AG10803 (cell line): ENCODE measurements at places on chromosomes 7 and 10.

GRCh38 chr7:90178679-90179278 is 24.5 kb downstream of the STEAP1 start:
- DNase-seq: peak; percentile 92

DNA sequence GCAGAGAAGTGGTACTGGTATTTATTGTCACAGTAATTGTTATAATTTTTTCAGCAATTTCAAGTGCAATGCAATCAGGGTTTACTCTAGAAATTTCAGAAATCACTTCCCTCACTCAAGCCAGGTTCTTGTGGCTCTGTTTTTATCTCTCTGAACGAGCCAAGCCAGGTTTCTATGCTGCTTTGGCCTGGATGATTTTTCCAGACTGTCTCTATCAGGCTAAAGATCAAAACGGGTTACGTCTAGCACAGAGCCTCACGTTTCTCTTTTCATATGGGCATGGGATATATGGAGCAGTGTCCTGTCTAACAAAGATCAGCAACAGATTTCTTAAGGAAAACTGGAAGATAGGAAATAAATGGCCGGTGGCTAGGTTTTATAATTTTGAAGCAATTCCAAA is 1105.3 kb downstream of the NRG3 start:
- DNase-seq: no peak

- DNase-seq: no peak
Observed at GRCh38 chr7:149573519-149573918, 75.9 kb upstream of the ZNF746 start.

- no peak for DNase-seq
Observed at GRCh38 chr7:44729949-44730590, 18.6 kb upstream of the ZMIZ2 start.

DNA sequence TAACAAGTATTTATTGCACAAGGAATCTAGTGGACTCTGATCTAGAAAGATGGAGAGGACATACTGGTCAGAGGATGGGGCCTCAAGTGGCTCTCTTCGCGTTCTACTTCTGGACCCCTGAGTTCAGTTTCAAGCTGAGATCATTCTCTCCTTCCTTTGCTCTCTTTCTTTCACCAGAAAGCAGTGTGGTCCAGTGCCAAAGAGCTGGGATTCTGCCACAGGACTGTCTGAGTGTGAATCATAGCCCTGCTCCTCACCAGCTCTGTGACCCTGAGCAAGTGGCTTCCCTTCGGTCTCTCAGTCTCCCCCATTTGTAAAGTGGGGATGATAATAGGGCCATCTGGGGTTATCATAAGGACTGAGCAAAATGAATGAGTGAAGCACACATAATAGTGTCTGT is 715.2 kb downstream of the SUGCT start:
- peak; percentile 13 for DNase-seq

DNA sequence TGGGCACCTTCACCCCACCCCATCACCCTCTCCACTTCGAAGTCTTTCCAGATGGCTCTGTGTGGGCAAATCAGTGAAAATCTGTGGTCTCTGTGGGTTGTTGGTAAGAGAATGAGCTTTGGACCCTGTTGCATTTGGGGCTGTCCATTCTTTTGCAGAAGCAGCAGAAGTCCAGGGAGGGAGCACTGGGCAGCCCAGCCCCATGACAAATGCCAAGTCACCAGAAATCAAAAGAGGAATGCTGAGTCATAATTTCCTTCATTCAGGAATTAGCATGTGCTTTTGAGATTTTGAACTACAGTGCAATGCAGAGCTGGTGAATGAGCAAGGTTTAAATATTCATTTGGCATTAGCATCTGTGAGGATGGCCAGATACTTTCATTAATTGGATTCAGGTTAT is 556.2 kb downstream of the LRMDA start:
- DNase-seq: peak; percentile 66

DNA sequence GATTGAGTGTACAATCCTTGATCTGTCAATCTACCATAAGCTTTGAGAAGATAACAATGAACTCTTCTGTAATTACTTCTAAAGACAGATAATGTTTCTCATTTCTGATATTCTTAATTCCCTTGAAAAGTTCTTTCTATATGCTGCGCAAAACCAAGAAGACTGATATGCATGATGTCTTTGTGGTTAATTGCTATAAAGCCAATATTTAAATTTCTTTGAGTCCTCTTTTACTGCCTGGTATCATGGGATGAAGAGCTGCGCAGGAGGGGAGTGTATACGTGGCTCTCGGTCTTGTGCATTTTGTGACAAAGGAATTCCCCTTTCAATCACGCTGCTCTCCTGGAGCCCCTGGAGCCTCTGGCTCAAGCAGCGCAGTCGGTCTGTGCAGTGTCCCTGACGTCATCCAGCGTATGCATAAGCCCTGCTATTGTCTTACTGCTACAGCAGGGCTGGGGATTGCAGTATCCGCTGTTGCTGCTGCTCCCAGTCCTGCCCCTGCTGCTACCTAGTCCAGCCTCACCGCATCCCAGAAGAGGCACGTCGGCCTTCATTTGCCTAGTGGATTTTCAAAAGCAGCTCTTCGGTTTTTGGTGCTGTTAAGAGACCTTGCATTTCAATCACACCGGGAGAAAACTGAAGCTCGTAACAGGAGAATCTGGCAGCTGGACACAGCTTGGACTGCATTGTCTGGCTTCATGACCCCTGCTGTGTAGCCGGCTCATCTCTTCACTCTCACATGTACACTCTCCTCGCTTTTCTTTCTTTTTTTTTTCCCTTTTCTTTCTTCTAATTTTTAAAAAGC is 66.7 kb downstream of the ST7 start:
- DNase-seq: peak; percentile 81

GRCh38 chr10:37860494-37861190 is 3.2 kb upstream of the ZNF248 start:
- peak; percentile 75 for DNase-seq

GRCh38 chr10:91340613-91341362 is 69.4 kb upstream of the HECTD2 start:
- peak; percentile 95 for DNase-seq

- no peak for DNase-seq
Observed at GRCh38 chr7:136102881-136103280, 125.7 kb upstream of the MTPN start.

- DNase-seq: no peak
Observed at GRCh38 chr10:109846832-109847231, 76.5 kb downstream of the XPNPEP1 start.

DNA sequence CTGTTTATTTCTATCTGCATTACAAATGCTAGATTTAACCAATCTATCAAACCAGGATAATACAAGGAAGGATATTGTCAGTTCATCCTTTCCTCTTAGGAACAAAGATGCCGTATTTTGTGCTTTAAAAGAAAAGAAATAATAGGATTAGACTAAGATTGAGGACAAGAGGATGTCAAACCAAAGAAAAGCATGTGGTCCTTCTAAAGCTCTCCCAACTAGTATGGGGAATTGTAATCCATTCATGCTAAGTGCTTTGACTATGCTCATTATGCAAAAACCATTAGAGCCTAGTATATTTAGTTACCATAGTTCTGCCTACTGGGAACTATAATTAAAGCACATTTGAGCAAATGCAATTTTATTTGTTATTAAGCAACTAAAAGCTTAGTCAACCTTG is 280.2 kb downstream of the GRM8 start:
- no peak for DNase-seq

DNA sequence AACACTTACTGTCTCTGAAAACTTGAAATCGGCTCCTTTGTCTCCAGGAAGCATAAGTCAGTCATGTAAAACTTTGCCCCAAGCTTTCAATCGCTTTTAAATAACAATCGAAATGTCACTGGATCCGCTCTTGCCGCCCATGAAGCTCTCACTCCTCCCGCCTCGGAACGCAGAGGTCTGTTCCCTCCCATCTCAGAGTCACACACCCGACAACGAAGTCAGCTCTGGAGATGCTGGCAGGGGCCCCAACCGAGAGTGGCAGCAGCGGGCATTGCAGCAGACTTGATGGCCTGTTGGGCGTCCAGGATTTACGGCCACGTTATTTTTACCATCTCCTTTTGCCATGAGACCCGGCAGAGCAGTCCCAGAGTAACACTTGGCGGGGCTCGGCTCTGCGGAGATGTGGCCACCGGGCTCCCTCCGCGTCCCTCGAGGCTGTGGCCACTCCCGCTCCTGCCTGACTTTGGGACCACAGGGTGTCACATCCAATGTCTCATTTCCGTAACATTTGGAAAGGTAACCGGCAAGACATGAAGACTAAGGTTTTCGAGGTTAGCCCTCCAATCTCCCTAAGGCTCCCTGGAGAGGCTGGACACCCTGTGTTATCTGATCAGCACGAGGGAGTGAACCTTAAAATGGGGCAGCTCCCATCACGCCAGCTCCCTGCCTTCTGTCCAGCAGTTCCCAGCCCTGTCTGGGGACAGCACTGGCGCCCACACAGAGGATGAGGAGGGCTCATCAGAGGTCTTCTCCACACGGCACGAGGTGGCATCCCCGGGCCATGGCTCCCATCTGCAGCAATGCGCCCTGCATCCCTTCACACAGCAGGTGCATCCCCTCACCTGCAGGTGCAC is 62.8 kb upstream of the ADGRA1 start:
- no peak for DNase-seq

- DNase-seq: no peak
Observed at GRCh38 chr7:125423458-125424155, 494.0 kb upstream of the POT1 start.

GRCh38 chr10:65413001-65413400 is 1512.8 kb upstream of the LRRTM3 start:
- no peak for DNase-seq

GRCh38 chr10:62502995-62503613 is 128.9 kb downstream of the ZNF365 start:
- DNase-seq: peak; percentile 55

GRCh38 chr7:12646139-12646538 is 41.3 kb upstream of the ARL4A start:
- peak; percentile 54 for DNase-seq

DNA sequence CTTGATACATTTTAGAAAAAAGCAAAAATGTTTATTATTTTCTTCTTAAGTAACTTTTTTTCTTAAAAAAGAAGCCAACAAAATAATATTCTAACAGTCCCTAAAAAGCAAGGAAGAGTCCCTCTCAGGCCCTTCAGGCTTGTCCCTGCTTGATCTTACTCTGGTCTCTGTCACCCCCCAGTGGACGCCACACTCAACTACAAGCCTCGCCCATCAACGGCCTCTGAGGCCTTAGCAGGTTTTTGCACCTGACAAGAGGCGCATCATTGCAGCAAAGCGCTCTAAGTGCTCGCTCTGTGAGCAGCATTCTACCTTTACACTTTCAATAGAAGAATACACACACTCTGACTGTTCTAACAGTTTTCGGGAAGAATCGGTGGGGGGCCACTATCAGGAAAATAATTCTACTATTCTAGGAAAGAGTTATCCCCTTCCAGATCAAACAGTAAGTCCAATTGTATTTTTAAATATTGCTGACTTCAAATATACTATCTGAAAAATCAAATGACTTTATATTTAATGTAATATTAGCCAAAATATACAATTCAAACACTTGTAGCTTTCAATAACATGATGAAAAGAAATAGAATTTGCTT is 139.2 kb downstream of the USP6NL start:
- peak; percentile 43 for DNase-seq
